ENCODE measurements at places on chromosomes 13 and 19.

GRCh38 chr13:21615427-21615826, 11.5 kb upstream of the MICU2 start:
- no peak for DNase-seq

DNA sequence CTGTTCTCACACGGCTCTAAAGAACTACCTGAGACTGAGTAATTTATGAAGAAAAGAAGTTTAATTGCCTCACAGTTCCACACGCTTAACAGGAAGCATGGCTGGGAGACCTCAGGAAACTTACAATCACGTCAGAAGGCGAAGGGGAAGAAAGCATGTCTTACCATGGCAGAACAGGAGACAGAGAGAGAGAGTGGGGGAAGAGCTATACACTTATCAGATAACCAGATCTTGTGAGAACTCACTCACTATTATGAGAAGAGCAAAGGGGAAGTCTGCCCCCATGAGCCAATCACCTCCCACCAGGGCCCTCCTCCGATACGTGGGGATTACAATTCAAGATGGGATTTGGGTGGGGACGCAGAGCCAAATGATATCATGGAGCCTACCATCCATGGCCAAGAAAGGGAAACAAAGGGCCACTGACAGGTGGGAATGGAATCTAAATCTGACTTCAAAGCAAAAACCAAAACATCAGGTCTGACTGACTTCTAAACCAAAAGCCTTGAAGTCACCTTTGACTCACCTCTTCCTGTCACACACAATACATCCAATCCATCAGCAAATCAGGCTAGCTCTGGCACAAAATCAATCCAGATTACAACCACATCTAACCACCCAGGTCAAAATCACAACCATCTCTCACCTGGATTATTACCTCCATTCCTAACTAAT, 189.7 kb downstream of the ENOX1 start:
- no peak for DNase-seq

DNA sequence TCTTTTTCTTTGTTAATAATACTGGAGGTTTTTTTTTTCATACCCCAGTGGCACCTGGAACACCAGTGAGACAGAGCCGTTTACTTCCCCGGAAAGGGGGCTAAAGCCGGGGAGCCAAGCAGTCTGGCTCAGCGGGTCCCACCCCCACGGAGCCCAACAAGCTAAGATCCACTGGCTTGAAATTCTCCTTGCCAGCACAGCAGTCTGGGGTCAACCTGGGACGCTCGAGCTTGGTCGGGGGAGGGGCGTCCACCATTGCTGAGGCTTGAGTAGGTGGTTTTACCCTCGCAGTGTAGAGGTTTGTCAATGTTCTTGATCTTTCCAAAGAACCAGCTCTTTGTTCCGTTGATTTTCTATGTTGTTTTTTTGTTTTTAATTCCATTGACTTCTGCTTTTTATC, 94.6 kb upstream of the DIAPH3 start:
- DNase-seq, result no peak

DNA sequence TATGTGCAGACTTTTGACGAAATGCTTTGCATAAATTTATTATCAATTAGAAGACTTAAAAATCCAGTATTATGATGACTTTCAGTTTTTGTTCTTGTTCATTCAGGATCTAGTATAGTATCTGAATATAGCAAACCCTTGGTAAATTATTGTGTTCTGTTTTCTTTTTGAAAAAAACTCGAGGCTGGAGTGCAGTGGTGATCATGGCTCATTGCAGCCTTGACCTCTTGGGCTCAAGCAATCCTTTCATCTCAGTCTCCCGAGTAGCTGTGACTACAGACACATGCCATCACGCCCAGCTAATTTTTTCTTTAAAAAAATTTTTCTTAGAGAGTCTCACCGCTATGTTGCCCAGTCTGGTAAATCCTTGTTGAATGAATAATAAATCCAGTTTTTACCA, 4.6 kb downstream of the FARP1 start:
- DNase-seq, result no peak

DNA sequence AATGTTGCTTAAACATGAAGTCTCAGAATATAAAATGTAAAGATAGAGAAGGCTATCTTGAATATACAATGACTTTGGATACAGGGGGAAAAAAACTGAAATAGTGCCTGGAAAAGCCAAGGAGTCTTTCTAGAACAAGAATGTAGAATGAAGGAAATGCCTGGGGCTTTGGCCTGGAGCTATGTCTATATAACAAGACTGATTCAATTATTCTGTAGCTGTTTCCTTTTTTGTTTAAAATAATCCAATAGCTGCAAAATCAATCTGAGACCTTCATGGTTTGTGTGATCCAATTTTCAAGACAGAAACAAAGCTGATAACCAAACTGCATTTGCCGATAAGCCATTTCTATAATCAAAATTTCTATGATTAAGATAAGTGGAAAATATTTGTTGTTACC, 530.9 kb upstream of the NBEA start:
- no peak for DNase-seq

DNA sequence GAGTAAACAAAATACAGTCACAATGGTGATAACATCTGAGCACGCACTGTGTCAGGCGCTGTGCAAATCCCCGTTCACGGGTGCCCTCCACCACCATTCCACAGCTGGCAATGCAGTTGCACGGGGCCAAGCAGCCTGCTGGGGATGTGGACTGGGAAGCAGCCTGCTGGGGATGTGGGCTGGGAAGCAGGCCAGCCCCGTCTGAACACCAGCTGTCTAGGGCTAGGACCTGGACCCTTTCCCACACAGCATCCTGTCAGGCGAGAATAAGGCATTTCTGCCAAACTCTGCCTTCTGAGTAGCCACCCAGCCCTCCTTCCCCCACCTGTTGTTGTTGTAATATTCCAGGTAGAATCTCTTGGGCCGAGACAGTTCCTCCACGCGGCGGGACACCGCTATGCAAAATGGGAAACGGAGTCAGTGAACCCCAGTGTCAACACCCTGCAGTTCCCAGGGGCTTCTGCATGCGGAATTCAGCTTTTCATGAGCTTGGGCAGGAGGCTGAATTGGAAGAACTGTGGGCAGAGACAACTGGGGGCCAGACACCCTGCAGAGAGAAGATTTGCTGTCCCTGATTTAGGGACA, 27.8 kb upstream of the MIER2 start:
- DNase-seq, result no peak

DNA sequence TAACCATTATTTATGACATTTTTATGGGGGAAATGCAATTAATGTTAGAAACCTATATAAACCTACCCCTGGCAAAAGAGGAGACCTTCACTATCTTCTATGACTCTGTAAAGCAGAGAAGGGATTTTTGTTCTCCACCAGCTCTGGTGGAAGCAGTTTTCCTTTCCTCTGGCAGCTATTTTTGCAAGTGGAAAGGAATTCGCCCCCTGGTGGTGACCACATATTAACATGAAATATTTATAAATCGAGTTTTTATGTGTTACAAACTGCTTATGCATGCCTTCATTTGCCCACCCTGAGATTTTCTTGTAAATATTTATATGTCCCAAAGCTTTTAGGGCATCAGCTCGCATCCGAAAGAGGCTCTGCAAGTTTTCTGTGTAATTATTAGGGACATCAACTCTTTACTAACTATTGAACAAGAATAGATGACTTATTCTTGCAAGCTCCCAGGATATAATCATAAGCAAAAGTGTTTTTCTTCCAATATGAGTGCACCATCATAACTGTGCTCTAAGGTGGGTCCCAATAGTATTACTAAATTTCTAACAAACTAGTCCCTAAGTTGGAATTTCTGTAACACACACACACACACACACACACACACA, 62.4 kb downstream of the SERTM1 start:
- DNase-seq, result peak; percentile 11

- DNase-seq, result no peak
These were observed 3.0 kb upstream of the C19orf81 start for GRCh38 chr19:50646074-50646807.

- no peak for DNase-seq
These were observed 270.4 kb downstream of the ENOX1 start for GRCh38 chr13:43516401-43516833.

DNA sequence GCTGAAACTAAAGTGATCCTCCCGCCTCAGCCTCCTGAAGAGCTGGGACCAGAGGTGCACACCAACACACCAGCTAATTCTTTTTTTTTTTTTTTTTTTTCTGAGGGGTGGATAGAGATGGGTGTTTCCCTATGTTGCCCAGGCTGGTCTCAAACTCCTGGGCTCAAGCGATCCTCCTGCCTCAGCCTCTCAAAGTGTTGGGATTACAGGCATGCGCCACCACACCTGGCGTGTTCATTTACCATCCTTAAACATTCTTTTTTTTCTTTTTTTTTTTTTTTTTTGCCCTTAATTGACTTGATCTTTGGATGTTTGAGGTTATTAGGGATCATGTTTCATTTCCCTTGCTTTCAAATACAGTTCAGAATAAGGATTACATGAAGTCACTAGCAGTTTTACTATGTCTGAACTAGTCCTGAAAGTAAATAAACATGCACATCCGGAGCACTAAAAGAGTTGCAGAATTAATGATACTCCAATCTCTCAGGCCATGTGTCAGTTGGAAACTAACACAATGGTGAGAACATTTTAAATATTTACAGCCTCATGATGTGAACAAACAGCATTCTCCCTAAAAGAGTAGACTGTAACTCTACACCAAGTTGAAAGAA, 10.2 kb downstream of the UTP14C start:
- DNase-seq, result no peak

- DNase-seq, result no peak
These were observed 5.0 kb upstream of the ZNF230 start for GRCh38 chr19:43997631-43998290.

DNA sequence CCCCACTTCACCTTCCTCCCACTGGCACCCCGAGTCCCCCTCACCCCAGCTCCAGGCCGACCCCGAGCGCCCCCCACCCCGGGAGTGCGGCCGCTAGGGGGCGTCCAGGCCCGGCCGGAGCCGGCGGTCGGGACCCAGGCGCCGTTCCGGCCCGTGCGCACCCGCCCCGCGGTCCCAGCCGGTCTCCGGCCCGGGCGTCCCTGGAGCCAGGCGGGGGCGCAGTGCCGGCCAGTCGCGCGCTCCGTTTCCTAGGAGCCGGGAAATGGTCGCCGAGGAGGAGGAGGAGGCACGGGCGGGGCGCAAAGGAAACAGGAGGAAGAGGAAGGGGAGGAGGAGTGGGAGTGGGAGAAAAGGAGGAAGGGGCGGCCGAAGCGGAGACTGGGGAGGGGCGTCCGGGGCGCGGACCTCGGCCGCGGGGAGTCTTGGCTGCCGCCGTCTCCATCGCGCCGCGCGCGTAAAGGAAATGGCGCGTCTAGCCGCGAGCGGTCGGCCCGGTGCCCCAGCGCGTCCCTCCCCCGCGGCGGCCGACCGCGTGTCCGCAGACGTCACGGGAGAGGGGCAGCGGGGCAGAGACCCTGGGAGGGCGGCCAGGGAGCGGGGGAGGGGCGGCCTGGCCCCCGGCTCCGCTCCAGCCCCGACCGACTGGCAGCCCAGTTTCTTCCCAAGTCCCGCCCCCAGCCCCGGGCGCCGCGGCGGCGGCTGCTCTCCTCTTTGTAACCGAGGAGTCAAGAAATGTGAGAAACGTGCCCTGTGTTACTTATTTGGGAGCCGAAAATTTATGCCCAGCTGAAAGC, 1.1 kb upstream of the KCTD15 start:
- DNase-seq, result peak; percentile 62

DNA sequence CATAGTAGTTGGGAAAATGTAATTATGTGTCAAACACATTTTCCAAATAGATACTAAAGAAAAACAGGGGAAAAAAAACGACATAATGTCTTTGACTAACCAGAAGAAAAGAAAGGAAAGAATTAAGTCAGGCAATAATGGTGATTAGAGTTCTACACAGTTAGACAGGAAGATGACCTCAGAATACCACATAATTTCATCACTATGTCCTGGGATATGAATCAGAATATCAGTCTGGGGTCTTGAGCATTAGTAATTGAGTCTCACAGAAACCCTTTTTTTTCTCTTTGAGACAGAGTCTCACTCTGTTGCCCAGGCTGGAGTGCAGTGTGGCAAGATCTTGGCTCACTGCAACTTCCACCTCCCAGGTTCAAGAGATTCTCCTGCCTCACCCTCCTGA, 503.4 kb downstream of the SLITRK1 start:
- DNase-seq, result no peak

GRCh38 chr19:12163826-12164225, 930 bp downstream of the ZNF136 start:
- DNase-seq, result no peak

DNA sequence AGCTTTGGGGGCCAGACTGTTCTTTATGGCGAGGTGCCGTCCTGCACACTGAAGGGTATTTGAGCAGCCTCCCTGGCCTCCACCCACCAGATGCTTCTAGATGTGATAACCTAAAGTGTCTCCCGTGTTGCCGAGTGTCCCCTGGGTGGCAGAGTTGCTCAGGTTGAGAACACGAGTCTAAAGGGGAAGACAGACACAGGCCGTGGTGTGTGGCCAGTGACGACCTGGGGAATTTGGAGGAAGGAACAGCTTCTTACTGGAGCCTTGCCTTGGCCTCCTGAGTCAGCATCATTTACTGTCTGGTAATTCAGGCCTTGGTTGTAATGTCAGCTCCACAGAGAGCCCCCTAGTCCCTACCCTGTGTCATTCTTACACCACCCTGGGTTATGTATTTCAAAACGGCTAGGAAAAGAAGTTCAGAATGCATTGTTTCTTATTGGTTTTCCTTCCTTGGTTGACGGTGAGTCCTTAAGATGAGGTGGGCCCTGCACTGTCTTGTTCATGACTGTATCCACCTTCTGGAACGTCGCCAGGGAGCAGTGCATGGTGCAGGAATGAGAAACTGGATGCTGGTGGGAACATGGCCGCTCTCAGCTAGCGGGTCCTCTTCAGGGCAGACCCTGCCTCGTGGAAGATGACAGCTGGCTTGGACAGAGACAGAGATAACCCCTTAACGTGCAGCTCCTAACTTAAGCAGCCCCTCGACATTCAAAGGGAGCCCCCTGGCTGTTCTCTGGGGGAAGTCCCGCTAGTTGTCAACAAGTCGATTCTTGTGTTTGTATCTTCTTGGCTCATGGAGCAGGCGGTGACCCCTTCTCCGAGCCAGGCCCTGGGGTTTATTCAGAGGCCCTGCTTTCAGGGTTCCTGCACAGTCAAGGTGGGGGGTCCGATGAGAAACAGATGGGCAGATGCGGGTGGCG, 7.2 kb downstream of the SIN3B start:
- DNase-seq, result no peak

GRCh38 chr19:6233056-6233826, 46.5 kb downstream of the MLLT1 start:
- no peak for DNase-seq

DNA sequence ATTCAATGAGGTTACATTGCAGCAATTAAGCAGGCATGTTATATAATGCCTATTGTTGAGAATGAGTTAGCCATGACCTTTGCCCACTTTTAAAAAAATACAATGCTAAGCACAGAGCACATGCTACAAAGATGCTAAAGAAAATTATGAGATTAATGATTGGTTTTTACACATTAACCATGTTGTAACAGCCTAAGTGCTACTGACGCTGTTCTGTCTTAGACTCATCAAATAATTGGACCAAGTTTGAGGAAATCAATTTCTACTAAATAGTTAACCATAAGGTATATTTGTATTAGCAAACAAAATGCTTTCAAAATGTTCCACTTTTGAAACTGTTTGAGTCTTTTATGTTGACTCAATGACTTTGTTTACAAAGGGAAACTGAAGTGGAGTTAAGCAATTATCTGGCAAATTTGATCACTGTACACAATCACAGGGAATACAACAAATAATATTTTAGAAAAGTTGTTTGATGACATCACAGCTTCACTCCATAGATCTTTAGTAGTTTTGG, 14.3 kb downstream of the MIR17HG start:
- no peak for DNase-seq

GRCh38 chr13:77521595-77522367, 13.7 kb upstream of the SCEL start:
- DNase-seq, result no peak

- no peak for DNase-seq
These were observed 77.7 kb upstream of the MYO16 start for GRCh38 chr13:108551674-108552073.

All from stimulated activated CD4-positive, alpha-beta T cell treated with anti-CD3 and anti-CD28 coated beads, Interleukin-4, amount 100 ng/mL, for 1 hour (primary cell).